ENCODE measurements at places on chromosomes 16 and 17.

DNA sequence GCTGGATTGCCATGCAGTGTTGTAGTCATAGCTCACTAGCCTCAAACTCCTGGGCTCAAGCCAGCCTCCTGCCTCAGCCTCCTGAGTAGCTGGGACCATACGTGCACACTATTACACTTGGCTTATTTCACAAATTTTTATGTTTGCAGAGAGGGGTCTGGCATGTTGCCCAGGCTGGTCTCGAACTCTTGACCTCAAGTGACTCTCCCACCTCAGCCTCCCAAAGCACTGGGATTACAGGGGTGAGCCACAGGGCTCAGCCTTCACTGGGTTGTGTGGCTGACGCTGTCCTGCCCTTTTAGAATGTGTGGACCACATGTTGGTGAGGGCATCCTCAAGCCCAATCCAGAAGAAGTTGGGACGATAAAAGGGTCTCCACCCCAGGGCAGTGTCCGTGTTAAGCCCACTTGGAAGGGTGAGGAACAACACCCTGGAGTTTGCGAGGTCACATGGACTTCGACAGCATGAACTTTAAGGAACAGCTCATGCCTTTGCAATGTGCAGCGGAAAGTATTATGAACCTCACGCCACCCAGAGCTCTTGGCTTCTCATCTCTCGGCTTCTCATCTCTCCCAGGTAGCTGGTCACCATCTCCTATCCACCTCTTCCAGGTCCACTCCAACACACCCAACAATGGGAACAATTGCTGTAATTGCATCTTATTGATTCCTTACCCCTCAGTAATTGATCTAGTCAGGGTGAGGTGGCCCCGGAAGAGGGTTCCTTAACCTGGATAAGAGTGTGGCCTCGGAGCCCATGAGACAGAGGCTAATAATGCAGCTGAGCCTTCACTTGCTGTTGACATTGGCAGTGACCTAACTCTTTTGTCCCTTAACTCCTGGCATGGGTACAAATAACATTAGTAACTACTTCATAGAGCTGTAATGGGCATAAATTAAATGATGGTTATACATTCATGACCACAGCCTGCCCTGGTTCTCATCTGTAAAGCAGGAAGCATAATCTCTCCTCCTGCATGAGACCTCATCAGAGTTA is 6.7 kb downstream of the FOXL1 start:
- no peak for DNase-seq

GRCh38 chr17:44942456-44942855 is 5.1 kb downstream of the KIF18B start:
- no peak for DNase-seq

GRCh38 chr16:1054660-1055556 is 17.6 kb upstream of the SSTR5 start:
- DNase-seq = no peak

- DNase-seq = no peak
Observed at GRCh38 chr17:2068031-2068518, 13.2 kb downstream of the HIC1 start.

DNA sequence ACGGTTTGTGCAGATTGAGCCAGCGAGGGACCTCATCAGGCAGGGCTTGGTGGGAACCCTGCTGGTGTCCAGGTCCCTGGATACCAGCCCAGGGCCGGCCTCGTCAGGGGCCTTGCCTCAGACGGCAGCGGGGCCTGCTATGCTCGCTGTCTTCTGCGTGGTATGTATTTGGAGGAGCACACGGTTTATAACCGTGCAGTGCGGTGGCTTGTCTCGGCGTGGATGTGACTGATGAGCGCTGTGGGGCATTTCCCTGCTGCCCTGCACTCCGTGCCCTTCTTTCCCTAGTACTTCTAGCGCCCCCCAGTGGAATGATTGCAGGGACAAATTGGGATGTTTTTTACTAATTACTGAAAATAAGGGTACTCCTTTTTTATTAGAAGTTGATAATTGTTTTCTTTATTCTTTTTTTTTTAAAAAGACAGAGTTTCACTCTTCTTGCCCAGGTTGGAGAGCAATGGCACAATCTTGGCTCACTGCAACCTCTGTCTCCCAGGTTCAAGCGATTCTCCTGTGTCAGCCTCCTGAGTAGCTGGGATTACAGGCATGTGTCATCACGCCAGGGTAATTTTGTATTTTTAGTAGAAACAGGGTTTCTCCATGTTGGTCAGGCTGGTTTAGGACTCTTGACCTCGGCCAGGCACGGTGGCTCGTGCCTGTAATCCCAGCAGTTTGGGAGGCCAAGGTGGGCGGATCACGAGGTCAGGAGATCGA is 15.3 kb downstream of the TBCD start:
- DNase-seq = no peak

DNA sequence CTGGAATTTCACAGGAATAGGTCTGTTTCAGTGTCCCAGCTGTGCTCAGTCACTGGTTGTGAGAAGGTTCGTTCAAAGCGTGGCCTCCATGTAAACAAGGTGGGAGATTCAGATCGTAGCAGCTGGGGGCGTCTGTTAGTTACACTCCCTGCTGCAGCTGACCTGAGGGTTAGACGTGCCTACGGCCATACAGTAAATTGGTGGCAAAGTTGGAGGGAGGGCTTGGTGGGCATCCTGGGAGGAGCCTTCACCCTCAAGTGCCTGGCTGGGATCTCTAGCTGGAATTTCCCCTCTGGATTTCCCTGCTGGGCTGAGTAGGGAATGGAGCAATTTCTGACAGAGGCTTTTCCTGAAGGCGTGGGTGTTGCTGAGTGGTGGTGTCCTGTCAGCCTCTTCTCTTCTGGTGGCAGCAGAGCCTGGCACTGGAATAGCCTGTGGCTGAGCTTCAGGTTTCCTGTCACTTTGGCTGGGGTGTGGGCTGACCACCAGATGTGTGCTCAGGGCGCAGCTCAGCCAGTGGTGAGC is 6.4 kb downstream of the FCSK start:
- no peak for DNase-seq

DNA sequence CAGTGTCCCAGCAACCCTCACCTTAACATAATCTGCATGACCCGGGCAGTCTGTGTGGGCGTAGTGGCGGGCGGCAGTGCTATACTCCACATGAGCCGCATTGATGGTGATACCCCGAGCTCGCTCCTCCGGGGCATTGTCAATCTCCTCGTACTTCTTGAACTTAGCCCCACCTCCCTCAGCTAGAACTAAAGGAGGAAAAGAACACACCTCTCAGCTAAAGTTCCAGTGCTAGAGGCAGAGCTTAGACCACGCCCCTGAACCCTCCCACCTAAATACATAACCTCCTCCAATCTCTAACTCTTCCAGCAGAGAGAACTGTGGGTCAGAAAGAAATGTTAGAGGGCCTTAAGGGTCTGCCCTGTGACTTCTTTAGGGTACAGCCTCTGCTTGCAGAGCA is 855 bp downstream of the TUFM start:
- no peak for DNase-seq

DNA sequence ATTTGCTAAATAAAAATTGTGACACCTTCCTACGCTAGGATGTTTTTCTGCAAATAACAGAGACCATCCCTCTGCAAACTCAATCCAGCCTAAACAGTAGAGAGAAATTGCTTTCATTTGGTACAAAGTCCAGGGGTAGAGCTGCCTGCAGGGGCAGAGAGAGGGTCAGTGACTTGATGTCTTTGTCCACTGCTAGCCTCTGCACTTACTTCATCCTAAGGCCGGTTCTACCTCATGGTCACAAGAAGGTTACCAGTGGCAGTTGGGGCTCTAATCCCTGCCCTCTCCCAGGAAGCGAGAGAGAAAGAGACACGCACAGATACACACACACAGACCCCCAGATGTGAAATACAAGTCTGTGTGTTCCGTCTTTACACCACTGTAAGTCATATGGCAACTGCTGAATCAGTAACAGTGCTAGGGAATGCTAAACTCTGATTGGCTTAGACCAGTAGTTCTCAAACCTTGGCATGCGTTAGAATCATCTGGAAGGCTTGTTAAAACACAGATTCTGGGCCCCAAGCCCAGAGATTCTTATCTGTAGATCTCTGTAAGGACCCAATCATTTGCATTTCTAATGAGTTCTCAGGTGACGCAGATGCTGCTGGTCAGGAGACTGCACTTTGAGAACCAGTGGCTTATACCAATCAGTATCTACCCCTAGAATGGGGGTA is 13.1 kb upstream of the LPCAT2 start:
- no peak for DNase-seq

- DNase-seq = no peak
Observed at GRCh38 chr17:81519284-81520020, 6.9 kb upstream of the ACTG1 start.

GRCh38 chr17:30586818-30587595 is 109.8 kb downstream of the GOSR1 start:
- DNase-seq = no peak

Measured in HS-5 (cell line).